ENCODE measurements at places on chromosomes 5 and 9.

- DNase-seq: no peak
Measured at GRCh38 chr9:131814707-131815106, 74.8 kb upstream of the RAPGEF1 start.

DNA sequence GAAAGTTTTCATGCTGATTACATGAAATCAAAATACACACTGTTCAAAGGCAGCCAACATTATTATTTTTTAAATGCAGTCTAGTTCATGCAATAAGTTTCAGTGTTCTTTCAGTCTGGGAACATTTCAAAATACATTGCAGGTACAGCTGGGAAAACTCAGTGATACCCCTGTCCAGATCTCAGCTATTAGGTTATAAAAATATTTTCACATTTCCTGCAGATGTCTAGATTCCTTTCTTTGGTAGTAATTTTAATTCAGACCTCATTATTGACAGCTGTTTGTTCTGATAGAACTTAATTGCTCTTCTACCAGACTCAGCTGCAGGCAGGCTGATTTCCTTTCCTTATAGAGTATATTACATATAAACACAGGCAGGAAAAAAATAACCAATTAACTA lies 556.8 kb upstream of the DMAC1 start:
- no peak for DNase-seq

GRCh38 chr5:68273717-68274409 lies 58.3 kb downstream of the PIK3R1 start:
- DNase-seq: no peak

- DNase-seq: no peak
Measured at GRCh38 chr5:112586596-112587062, 151.1 kb upstream of the APC start.

DNA sequence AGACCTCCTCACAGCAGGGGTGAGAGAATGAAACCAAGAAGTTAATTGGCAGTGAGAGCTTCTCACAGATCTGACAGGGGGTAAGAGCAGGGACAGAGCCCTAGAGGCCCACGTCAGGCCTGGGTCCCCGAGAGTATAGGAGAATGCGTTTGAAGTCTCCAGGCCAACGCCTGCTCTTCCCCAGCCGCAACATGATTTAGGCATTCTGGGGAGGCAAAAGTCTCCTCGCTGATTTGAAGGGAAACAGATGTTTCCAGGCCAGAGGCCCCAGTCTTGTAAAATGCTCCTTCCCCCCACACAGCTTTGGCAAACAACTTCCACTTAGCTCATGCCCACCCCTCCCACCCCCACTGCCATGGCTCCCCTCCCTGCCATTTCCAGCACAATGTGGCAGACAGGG lies 239.2 kb upstream of the TRIM32 start:
- no peak for DNase-seq

- DNase-seq: no peak
Measured at GRCh38 chr9:23686257-23686656, 139.8 kb downstream of the ELAVL2 start.

- no peak for DNase-seq
Measured at GRCh38 chr5:172255444-172255843, 28.1 kb downstream of the UBTD2 start.

DNA sequence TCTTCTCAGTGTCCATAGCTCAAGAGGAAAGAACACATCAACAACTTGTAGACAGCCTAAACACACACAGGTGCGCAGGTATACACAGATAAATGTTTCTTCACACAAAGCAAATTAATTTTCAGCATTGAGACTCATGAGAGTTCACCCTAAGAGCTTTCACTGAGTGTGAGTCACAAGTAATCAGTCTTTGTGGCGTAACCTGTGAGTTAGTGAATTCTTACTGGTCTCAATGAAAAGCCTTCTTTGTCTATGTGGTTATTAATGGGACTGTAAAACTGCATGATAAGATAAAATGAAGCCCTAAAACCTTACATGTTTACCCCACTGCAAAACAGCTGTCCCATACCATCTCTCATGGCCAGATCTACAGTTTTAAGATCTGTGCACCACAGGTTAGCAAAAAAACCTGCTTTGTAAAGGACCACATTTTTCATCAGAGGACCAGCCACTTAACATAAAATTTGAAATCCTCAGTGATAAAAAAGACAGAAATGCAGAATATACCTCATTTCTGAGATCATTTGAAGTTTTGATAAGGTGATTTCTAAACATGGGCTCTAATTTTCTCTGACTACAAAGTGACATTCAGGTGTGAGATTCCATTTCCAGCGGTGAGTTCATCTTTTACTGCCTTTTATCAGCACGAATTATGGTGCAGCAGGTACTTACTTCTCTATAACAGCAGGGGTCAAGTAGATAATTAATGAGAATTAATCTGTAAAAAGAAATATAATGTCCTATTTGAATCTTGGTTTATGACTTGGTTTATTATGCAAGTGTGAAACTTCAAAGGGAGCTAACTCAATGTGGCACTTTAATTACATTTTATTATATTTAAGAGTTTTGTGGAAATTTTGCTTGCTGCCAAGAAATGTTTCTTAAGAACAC lies 335.7 kb upstream of the PIK3R1 start:
- no peak for DNase-seq

- DNase-seq: no peak
Measured at GRCh38 chr9:33024126-33024965, 727 bp upstream of the DNAJA1 start.

- no peak for DNase-seq
Measured at GRCh38 chr9:126756238-126756637, 48.6 kb upstream of the ZBTB43 start.

DNA sequence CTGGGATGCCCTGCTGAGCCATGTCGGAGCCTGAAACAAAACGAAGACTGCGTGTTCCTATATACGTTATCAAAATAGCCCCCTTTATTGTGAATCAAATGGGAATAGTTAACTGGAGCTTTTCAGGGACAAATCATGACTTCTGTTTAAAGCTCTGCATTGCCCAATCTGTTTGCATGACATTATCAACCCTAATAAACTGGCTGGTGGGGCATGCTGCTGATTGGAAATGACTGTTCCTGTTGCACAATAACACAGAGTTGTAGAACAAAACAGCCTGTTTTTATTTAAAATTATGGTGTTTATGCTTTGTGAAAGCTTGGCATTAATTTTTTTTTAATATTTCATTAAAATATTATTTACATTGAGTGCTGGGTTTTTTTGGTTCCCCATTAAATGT lies 215.5 kb downstream of the TMEM167A start:
- DNase-seq: no peak

GRCh38 chr5:158388021-158388420 lies 529.1 kb upstream of the CLINT1 start:
- no peak for DNase-seq

DNA sequence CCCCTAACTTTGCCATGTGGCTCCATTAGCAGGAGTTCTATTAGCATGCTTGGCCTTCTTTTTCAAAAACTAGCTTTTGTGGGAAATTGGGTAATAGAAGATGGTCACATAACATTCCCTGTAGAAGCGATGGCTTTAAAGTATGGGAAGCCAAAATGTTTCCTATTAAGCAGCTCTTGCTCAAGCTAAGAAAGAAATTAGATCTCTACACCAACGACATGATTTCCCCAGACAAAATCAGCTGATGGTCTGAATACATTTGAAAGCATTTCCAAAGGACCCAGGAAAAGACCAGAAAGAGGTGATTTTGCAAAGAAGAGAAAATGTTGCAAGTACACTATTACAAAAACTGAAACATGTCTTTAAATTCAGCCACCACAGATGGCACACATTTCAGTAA lies 4.8 kb upstream of the NFIL3 start:
- no peak for DNase-seq

DNA sequence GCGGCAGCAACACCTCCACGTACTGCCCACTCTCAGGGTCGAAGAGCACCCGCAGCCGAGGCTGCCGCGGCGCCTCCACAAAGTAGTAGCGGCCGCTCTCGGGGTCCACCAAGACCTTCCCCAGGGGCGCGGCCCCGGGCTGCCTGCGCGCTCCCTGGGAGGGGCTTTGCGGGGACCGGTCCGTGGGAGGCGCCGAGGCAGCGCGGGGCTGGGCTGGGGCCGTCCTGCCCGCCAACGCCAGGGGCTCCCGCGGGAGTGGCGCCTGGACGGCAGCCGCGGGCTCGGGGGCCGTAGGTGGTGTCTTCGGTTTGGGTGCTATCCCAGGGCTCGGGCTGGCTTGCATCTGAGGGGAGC lies 2.6 kb upstream of the MZB1 start:
- no peak for DNase-seq

GRCh38 chr5:38468978-38469706 lies 87.3 kb downstream of the LIFR start:
- DNase-seq: no peak

DNA sequence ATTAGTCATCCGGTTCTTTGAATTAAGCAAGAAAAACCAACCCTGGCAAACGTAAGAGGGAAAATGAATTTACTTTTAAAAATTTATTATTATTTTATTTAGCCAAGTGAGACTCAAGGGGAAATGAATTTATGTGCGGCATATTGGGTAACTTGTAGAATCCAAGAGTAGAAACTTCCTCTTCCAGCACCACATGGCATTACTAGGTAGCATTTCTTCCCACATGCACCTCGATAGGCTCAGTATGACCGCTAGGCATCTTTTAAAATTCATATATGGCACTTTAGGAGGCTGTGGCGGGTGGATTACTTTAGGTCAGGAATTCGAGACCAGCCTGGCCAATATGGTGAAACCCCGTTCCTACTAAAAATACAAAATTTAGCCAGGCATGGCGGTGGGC lies 17.6 kb upstream of the MYO10 start:
- no peak for DNase-seq

DNA sequence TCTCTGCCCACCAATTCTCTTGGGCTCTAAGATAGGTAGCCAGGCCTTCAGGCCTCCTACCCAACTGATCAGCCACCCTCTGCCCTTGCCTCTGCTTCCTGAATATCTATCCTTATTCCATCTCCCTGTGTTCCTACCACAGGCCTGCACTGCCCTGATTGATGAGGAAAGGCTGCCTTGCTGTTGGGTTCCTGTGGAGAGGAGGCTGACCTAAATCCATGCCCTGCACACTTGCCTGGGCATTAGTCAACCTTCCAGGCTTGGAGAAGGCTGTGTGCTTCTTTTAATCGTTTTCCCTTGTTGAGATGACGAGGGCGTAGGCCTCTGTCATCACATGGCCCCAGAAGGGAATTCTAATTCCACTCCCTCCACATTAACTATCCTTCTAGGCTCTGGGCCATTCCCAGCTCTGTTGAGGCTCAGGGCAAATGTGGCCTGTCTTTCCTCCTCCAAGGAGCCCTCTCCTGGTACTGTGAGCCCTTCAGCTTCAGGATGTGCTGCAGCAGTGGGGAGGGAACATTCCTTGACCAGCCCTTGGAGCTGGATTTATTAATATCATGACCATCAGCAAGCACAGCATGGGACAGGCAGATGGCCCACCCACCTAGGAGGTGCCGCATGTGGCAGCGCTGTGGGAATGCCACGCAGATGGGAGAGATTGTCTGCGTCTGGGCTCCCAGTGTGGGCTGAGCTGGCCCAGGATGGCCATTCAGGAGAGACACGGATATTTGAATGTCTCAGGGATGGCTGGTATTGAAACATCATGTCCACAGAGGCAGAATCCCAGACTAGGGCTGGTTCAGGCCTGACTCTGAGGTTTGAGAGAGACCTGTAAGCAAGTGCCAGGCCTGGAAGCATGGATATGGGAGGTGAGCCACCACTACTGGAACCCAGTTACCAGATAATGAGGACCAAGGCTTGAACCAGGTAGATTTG lies 40.9 kb downstream of the ANGPTL2 start:
- no peak for DNase-seq

- no peak for DNase-seq
Measured at GRCh38 chr9:12718482-12719026, 25.4 kb downstream of the TYRP1 start.

DNA sequence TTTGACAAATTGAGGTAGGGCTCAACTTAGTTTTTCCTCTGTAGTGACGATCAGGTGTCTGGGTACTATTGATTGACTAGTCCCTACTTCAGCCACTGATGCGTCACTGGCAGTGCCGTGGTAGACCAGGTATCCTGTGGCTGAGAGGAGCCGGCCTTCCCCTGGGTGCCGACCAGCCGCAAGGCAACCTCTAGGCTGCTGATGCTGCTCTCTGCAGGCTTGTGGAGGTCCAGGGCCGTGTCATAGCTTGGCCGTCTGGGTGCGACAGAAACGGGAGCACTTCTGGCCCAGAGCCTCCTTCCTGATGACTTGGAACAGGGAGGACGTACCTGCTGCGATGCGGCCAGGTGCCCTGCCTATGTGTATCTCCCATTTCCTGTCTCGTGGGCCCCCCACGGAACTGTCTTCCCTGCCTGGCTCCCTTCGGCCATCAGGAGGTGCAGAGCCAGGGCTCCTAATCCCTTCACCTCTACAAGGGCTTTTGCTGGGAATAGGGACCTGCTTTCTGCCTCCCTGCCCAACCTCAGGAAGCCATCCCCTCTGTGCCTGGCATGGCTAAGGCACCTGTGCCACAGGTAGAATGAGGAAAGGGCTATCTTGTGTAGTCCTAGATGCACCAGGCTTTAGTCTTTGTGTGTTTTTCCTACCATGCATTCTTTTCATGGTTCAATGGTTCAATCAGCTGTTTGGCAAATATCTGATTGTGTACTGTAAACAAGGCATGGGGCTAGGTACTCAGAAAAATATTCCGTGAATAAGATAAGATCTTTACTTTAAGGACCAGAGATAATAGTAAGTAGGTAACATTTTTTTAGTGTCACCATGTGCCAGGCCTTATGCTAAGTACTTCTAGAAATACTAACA lies 44.6 kb downstream of the MVB12B start:
- DNase-seq: no peak

DNA sequence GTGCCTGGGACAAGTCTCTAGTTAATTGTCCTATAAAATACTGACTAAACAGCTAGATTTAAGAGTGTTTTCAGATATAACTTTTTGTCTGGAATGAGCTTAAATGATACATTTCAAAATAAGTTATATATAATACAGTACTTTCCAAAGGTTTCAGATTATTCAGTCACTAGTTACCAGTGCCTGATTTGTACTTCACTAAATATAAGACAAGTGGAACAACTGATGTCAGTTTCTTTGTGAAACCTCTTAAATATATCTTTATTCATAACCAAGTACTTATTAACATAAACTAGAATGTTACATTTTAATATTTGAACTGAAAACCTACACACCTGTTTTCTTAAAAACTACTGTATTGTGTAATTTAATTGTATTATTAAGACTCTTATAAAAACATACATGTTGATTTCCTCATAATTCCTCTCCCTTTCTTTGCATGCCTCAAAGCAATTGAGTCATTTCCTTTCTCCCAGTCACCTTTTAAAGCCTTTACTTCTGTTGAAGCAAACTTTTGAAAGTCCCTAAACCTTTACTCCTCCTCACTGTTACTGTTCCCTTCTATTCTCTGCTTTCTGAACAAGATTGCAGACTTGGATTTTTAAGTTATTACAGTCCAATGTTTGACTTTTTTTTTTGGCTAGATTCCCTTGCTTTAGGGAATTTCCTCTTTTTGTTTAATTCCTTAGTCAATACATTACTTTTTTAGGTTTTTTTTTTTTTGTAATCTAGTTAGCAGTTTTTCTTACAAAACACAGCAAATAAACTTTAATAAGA lies 8.7 kb upstream of the SEMA6A start:
- DNase-seq: no peak

DNA sequence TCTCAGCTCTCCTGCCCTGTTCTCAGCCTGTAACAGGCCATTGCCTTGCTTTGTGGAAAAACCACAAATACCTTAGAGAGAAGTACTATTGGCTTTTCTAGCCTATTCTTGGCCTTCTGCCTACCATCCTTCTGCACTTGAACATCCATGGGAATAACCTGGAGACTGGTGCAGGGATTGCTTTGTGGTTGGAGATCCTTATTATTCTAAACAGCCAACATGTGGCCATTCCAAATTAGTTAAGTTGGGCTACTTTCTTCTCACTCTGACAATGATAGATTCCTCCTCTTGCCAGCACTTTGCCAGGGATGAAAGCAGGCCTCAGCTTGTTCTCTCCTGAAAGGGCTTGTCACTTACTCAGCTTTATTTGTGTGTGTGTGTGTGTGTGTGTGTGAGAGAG lies 240.4 kb downstream of the GLIS3 start:
- DNase-seq: no peak

Data from bone marrow (tissue), 2 donors.